ENCODE measurements at places on chromosomes 6 and 20.

- no peak for DNase-seq
These were observed 48.1 kb upstream of the HLA-E start for GRCh38 chr6:30441171-30441570.

DNA sequence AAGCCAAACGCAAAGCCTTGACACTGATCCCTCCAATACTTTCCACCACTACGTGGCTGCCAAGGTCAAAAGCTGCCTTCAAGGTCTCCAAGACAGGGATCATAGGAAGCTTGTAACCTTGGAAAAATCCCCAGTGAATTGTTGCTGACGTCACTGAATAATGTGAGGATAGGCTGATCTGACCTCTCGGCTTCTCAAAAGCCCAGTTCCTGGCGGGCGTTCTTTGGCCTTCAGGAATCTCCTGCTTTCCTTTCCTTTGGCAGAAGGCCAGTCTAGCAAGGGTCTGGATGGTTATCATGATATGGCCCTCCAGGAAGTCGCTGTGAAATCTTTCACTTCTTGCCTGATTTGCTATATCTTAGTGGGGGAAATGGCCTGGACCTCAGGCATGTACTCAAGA is 61.4 kb upstream of the TNFAIP3 start:
- no peak for DNase-seq

DNA sequence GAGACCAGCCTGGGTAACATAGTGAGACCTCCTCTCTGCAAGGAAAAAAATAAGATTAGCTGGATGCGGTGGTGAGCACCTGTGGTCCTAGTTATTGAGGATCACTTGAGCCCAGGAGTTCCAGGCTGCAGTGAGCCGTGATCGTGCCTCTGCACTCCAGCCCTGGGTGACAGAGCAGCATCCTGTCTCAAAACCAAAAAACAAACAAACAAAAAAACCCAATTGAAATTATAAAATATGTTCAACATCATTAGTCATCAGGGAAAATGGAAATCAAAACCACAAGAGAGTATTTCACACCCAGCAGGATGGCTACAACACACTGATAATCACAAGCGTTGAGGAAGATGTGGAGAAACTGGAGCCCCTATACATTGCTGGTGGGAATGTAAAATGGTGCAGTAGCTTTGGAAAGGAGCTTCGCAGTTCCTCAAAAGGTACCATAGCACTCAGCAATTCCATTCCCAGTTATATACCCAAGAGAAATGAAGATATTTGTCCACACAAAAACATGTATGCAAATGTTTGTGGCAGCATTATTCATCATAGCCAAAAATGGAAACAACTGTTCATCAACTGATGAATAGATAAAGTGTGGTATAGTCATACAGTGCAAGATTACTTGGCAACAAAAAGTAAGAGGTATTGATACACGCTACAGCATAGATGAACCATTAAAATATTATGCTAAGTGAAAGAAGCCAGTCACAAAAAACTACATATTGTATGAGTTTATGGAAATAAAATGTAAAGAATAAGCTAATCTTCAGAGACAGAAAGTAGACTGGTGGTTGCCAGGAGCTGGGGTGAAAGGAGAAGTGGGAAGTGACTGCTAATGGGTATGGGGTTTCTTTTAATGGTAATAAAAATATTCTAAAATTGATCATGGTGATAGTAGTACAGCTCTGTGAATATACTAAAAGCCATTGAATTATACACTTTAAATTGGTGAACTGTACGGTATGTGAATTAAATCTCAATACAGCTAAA is 38.7 kb upstream of the RIPOR2 start:
- DNase-seq, result no peak

- peak; percentile 5 for DNase-seq
These were observed 271.6 kb upstream of the PRND start for GRCh38 chr20:4449957-4450715.

DNA sequence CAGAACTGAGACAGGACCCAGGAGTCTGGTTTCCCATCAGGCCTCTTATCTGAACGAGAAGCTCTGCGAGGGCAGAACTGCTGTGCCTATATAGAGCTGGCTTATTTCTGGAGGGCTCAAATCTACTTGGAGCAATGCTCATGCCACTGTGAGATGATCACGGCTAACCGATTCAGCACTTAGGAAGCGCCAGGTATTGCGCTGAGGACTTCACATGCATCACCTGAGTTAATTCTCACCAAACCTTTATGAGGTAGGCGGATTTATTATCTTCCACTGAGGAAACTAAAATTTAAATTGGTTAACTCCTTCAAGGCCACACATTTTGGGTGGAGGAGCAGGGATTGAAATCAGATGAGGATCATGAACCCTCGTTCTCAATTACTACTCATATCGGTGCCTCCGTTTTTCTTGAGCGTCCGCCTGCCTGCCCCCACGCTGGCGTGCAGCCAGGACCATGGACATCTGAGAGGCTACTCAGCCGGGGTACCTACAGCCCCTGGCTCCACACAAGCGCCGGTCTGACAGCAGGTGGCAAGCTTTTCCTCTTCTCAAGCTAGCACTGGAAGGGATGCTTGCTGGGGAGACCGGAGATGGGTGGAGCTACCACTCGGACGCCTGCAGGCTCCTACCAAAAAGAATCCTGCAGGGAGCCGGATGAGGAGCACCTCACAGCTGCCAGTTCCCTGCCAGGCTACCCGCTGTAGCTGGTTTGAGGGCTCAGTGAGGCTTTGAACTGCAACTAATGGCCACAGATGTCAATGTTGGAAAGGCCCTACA is 1.0 kb upstream of the PCIF1 start:
- DNase-seq, result peak; percentile 68

DNA sequence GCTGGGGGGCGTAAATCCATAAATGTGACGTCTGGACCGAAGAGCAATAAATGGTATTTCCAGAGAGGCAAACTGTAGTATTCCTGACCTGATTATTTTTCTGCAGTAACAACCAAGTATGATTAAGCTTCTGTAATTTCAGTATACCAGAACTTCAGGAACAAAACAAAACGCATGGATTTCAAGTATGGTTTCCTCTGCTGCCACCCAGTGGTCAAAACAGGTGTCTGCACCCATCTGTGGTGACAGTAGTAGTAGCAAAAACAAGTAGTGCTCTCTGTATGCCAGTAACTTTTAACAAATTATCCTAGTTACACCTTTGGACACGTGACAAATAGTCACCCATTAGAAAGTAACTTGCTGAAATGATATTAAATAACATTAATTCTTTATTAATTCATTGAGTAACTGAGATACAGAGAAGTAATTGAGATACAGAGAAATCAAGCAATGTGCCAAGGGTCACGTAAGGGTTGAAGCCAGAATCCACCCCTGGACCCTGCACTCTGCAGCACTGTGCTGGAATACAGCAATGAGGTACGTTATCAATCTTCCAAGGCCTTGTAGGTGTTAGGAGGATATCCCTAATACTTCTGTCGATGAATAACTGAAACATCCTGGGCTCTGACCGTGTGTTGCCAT is 7.9 kb downstream of the CALHM4 start:
- no peak for DNase-seq

- no peak for DNase-seq
These were observed 28.3 kb downstream of the DLL1 start for GRCh38 chr6:170262489-170263088.
